T-helper 17 cell (primary cell): ENCODE measurements at places on chromosomes 11 and 22.

- H3K27me3 ChIP-seq, result peaks cover 52% of the 10 kb centered on the region
- H3K4me3 ChIP-seq, result no peak overlapping the region
- peaks cover 5% of the 10 kb centered on the region for H3K4me1 ChIP-seq
- no peak overlapping the region for H3K27ac ChIP-seq
- DNase-seq, result no peak
- H3K36me3 ChIP-seq, result peaks cover 3% of the 10 kb centered on the region
Observed at GRCh38 chr11:6025056-6025455, 5.5 kb downstream of the OR56A1 start.

DNA sequence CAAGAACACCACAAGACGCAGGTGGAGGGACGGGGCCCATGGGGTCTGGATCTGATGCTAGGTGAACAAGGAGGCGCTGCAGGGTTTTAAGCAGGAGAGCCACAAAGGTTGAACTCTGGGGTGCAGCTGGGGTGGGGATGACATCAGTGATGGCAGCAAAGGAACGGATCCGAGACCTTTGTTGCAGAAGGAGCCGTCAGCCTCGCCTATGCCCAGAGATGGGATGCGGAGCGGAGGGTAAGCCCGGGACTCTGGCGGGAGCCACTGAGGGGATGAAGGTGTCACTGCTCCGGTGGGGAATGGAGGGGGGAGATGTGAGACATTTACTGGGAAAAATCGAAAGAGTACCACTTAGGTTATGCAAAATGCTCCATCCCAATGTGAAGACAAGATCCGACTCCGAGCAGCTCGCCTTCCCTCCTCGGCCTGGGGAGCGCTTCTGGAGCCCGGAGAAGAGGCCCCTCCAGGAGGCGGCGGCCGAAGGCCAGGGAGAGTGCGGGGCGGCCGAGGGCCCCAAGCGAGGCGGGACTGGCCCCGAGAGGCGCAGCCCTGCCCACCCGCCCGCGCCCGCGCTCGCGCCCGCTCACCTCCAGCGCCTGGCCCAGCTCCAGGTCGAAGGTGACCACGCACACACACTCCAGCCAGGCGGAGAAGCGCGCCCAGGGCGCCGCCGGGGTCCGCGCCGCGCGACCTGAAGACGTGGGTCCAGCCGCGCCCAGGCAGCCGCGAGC lies 422 bp downstream of the DENND6B start:
- no peak for DNase-seq
- H3K4me1 ChIP-seq, result peaks cover 10% of the 10 kb centered on the region
- peak overlapping the region; percentile 56 for H3K27ac ChIP-seq
- H3K4me3 ChIP-seq, result peak overlapping the region; percentile 90
- H3K36me3 ChIP-seq, result no peaks in the 10 kb centered on the region

GRCh38 chr22:26432619-26433311 lies 3.7 kb downstream of the ASPHD2 start:
- no peak overlapping the region for H3K4me3 ChIP-seq
- DNase-seq, result no peak
- H3K27me3 ChIP-seq, result no peaks in the 10 kb centered on the region
- H3K4me1 ChIP-seq, result peaks cover 39% of the 10 kb centered on the region
- peaks cover 3% of the 10 kb centered on the region for H3K36me3 ChIP-seq

DNA sequence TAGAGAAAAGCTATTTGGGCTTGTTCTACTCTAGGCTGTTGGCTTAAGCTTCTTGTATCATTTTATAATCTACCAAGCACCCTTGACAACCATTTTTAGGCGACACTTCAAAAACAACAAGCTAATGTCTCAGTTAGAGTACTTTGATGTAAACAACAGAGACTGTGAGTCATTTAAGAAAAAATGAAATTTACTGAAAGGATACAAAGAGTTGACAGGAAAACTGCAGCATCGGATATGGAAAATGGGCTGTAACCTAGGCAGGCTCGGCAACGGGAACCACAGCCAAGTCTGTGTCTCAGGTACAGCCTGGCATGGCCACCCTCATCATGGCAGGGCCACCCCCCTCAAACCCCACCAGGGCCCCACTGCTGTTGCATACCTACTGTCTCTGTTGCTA lies 4.4 kb upstream of the RNF169 start:
- no peak overlapping the region for H3K27ac ChIP-seq
- peaks cover 22% of the 10 kb centered on the region for H3K4me1 ChIP-seq
- H3K36me3 ChIP-seq, result peaks cover 4% of the 10 kb centered on the region
- no peak overlapping the region for H3K4me3 ChIP-seq
- no peak for DNase-seq
- peaks cover 7% of the 10 kb centered on the region for H3K27me3 ChIP-seq

DNA sequence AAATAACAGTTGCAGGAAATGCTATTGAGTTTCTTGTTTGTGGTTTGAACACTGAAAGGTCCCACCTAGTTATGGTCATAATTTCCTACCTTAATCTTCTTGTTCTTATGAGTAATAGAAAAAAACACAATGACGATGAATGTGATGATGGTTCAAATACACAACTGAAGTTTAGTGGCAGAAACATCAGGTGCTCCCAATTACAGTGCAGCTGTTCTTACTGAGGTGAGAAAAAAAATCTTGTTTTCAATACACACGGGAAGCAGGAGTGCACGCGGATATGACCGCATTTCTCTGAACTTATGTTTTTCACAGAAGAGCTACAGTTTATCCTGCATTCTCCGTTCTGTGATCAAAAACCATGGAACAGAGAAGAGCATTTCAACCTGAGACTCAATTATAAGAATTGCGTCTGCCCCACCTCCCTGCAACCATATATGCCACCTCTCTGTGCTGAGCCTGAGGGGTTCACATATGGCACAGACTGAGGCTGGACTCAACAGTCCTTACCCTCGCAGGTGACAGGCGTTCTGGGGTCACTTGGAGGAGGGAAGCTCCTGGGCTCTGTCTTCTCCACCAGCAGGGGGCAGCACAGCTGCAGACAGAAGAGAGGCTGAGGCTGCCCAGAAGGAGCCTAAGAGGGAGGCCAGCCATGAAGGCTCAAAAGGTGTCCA lies 99.7 kb upstream of the IGLL5 start:
- H3K27ac ChIP-seq, result no peak overlapping the region
- DNase-seq, result peak; percentile 69
- peak overlapping the region; percentile 19 for H3K4me3 ChIP-seq
- peaks cover 31% of the 10 kb centered on the region for H3K4me1 ChIP-seq

GRCh38 chr11:113894421-113894996 lies 10.1 kb upstream of the HTR3B start:
- H3K36me3 ChIP-seq, result no peaks in the 10 kb centered on the region
- DNase-seq, result no peak
- no peak overlapping the region for H3K27ac ChIP-seq
- H3K4me1 ChIP-seq, result peaks cover 13% of the 10 kb centered on the region
- peaks cover 15% of the 10 kb centered on the region for H3K27me3 ChIP-seq
- no peak overlapping the region for H3K4me3 ChIP-seq

- no peak for DNase-seq
- no peaks in the 10 kb centered on the region for H3K27me3 ChIP-seq
- peak overlapping the region; percentile 98 for H3K4me3 ChIP-seq
- peak overlapping the region; percentile 98 for H3K27ac ChIP-seq
- peaks cover 34% of the 10 kb centered on the region for H3K4me1 ChIP-seq
- no peaks in the 10 kb centered on the region for H3K36me3 ChIP-seq
Observed at GRCh38 chr22:19478045-19478900, 720 bp downstream of the UFD1 start.

- no peak overlapping the region for H3K27ac ChIP-seq
- H3K36me3 ChIP-seq, result peaks cover 14% of the 10 kb centered on the region
- DNase-seq, result no peak
- no peak overlapping the region for H3K4me3 ChIP-seq
- H3K4me1 ChIP-seq, result peaks cover 26% of the 10 kb centered on the region
Observed at GRCh38 chr11:44767421-44767820, 40.7 kb downstream of the TSPAN18 start.

GRCh38 chr11:26420331-26420730 lies 88.4 kb downstream of the ANO3 start:
- no peak for DNase-seq
- no peaks in the 10 kb centered on the region for H3K4me1 ChIP-seq
- no peaks in the 10 kb centered on the region for H3K36me3 ChIP-seq
- no peak overlapping the region for H3K4me3 ChIP-seq
- H3K27ac ChIP-seq, result no peak overlapping the region
- no peaks in the 10 kb centered on the region for H3K27me3 ChIP-seq

DNA sequence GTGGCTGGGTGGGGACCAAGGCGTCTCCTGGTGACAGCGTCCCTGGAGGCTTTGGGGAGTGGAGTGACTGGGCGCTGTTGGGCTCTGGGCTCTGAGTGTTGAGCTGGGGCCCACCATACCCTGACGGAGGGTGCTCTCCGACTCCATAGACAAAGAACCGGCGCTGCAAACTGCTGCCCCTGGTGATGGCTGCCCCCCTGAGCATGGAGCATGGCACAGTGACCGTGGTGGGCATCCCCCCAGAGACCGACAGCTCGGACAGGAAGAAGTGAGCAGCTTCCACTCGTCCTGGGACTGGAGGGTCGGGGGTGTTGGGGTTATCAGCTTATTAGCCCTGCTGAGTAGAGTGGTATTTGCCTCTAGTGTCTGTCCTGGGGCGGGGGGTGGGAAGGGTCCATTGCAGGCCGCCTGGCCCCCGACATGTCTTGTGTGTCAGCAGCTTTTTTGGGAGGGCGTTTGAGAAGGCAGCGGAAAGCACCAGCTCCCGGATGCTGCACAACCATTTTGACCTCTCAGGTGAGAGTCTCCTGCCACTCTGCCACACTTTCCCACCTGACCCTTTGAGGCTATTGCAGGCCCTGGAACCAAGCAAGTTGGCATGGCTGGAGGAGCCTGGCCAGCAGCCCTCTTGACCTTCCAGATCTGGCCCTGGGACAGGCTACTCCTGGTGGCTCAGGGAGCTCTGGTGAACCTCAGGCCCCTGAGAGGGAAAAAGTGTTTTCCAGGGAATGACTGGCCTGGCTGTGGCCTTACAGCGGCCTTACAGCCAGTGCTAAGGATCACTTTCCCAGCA lies 7.6 kb downstream of the CLDN5 start:
- no peak for DNase-seq
- no peak overlapping the region for H3K4me3 ChIP-seq
- H3K27me3 ChIP-seq, result no peaks in the 10 kb centered on the region
- H3K36me3 ChIP-seq, result no peaks in the 10 kb centered on the region

- no peak for DNase-seq
- no peak overlapping the region for H3K4me3 ChIP-seq
- no peaks in the 10 kb centered on the region for H3K36me3 ChIP-seq
- no peaks in the 10 kb centered on the region for H3K4me1 ChIP-seq
- H3K27ac ChIP-seq, result no peak overlapping the region
- peaks cover 19% of the 10 kb centered on the region for H3K27me3 ChIP-seq
Observed at GRCh38 chr11:92976681-92977080, 7.2 kb downstream of the MTNR1B start.
